ENCODE measurements at places on chromosomes 2 and 18.
A peak's percentile ranks its signal among the peaks of the same experiment; 100 is the strongest.

DNA sequence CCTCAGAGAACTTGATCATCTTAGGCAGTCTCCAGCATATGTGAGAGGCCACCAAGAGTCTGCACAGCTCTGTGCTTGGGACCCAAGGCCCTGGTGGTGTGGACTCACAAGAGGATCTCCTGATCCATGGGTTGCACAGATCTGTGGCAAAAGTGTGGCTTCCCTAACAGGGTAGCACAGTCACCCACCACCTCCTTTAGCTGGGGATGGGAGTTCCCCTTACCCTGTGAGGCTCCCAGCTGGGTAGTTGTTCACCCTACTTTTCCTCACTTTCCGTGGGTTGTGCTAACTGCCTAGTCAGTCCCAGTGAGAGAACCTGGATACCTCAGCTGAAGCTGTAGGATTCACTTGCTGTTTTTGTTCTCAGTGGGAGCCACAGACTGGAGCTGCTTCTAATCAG lies 123.7 kb downstream of the FTCDNL1 start:
- H3K4me3 ChIP-seq = no peak overlapping the region
- H3K4me1 ChIP-seq = no peaks in the 10 kb centered on the region
- H3K27me3 ChIP-seq = peaks cover 13% of the 10 kb centered on the region

DNA sequence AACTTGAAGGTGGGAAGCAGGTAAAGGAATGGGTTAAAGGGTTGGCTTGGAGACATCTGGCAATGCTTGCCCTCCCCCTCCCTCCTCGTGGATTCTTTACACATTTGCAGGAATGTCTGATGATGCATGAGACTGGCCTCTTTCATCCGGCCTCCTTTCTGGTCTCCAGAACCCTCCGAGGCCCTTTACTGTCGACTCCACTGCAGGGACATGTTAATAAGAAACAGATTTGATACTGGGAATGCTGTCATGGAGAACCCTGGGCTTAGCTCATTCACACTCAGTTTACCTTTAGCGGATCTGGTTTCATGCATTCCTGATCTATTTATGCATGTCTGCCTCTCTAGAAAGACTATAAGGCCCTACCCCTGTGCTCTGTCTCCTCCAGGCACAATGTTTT lies 238.7 kb downstream of the TGIF1 start:
- H3K27me3 ChIP-seq = peaks cover 2% of the 10 kb centered on the region
- no peak for DNase-seq
- no peak overlapping the region for H3K27ac ChIP-seq

DNA sequence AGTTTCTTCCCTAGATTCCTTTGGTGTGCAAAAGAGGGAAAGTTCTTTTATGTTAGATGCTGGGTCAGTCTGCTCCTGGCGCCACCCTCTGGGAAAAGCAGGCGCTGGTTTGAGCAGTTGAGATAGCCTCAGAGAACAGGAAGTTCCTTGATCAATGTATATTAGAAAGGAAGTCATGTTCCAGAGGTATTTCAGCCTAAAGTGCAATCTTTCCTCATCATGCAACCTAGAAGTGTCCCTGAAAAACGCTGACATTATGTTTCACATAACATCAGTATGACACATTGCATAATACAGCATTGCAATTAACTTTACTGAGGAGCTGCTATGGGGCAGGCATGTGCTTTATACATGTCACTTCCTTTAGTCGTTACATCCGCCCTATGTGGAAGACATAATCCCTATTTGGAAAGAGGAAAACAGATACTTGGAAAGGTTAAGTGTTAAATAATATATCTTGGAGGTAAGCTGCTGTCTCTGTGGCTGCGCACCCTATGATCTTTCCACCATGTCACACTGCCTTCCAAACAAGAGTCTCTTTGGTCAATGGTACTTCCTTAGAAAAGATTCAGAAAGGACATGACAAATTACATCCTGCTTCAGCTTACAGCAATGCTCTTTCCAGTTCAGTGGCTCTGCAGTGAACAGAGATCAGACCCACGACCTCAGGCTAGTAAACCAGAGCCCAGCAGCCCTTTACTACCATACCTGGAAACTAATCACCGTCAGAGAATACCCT lies 369.7 kb downstream of the RAD51AP2 start:
- no peaks in the 10 kb centered on the region for H3K27me3 ChIP-seq
- no peak overlapping the region for H3K4me3 ChIP-seq
- H3K4me1 ChIP-seq = no peaks in the 10 kb centered on the region
- H3K36me3 ChIP-seq = no peaks in the 10 kb centered on the region

DNA sequence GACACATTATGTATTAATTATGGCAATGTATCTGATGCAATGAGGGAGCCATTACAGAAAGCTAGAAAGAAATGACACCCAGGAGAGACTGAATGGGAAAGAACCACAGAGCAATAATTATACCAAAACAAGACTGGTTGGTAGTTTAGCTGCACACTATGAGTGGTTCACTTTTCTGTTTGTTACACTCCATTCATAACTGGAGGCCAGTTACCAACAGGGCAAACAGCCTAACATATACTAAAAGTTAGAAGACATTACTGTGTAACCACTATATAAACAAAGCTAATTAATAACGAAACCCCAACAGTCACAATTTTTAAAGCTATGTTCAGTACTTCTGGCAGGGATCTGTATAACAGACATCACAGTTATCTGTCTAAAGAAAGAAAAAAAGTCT lies 49.4 kb downstream of the NBAS start:
- H3K27ac ChIP-seq = no peak overlapping the region
- no peak overlapping the region for H3K4me3 ChIP-seq
- peaks cover 37% of the 10 kb centered on the region for H3K36me3 ChIP-seq
- no peaks in the 10 kb centered on the region for H3K27me3 ChIP-seq

DNA sequence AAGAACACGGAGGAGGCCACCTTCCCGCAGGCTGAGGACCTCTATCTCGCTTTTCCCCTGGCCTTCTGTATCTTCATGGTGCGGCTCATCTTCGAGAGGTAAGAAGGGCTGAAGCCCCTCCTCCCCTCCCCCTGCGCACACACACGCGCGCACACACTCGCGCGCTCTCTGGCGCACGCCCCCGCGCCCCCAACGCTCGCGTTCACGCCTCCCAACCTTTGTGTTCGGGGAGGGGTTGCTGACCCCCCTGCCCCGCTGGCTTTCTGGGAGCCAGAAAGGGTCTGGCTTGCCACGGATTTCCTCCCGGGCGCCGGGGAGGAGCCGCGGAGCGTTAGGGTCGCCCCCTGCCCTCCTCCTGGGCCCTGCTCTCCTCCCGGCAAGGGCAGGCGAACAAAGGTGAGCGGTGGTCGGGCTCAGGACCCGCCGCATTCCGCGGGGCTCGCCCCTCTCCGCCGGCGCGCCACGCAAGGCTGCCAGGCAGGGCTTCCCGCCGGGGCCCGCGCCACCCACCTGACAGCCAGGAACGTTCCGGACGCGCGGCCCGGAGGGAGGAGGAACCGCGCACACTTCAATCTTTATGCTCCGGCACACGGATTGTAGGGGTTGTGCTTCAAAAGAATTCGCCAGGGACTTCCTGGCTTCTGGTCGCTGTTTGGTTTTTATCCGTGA lies 583 bp downstream of the CERS6 start:
- H3K27me3 ChIP-seq = no peaks in the 10 kb centered on the region
- no peaks in the 10 kb centered on the region for H3K36me3 ChIP-seq
- peaks cover 13% of the 10 kb centered on the region for H3K4me1 ChIP-seq
- peak overlapping the region; percentile 83 for H3K4me3 ChIP-seq
- peak overlapping the region; percentile 18 for H3K27ac ChIP-seq

- H3K36me3 ChIP-seq = peaks cover 17% of the 10 kb centered on the region
- DNase-seq = no peak
- H3K4me3 ChIP-seq = no peak overlapping the region
- H3K27me3 ChIP-seq = peaks cover 24% of the 10 kb centered on the region
Observed at GRCh38 chr2:284896-285492, 2.9 kb downstream of the ALKAL2 start.

DNA sequence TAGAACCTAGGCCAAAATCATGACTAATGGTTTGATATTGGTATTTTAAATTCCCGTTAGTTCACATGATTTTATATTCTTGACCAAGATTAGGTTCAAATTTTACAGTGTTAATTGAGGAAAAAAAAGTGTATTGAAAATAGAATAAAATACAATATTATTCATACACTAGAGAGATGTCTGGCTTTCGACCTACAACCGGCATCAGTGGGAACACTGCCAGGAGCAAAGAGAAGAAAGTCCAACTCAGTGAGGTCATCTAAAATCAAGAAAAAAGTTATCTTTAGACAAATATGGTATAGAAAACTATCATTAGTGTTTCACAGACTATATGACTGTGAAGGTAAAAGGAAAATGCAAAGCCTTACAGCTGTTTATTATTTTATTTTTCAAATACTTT lies 81.5 kb downstream of the PIGN start:
- no peaks in the 10 kb centered on the region for H3K27me3 ChIP-seq
- H3K4me1 ChIP-seq = no peaks in the 10 kb centered on the region

GRCh38 chr2:45774688-45775244 lies 123.3 kb downstream of the PRKCE start:
- H3K27ac ChIP-seq = no peak overlapping the region
- H3K27me3 ChIP-seq = no peaks in the 10 kb centered on the region
- no peaks in the 10 kb centered on the region for H3K36me3 ChIP-seq
- DNase-seq = no peak

GRCh38 chr2:68318914-68319397 lies 793 bp downstream of the CNRIP1 start:
- H3K4me3 ChIP-seq = peak overlapping the region; percentile 43
- H3K27me3 ChIP-seq = peaks cover 76% of the 10 kb centered on the region
- no peak overlapping the region for H3K27ac ChIP-seq

DNA sequence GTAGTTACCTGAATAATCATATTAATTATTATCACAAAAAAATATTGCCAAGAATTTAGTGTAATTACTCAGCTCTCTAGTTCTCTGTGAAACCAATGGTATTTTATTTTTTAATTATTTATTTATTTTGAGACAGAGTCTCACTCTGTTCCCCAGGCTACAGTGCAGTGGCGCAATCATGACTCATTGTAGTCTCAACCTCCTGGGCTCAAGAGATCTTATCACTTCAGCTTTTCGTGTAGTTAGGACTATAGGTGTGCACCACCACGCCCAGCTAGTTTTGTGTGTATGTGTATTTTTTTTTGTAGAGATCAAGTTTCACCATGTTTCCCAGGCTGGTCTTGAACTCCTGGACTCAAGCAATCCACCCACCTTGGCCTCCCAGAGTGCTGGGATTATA lies 440.4 kb upstream of the CDH20 start:
- no peak overlapping the region for H3K4me3 ChIP-seq
- DNase-seq = no peak
- no peaks in the 10 kb centered on the region for H3K27me3 ChIP-seq
- no peak overlapping the region for H3K27ac ChIP-seq
- H3K4me1 ChIP-seq = no peaks in the 10 kb centered on the region
- H3K36me3 ChIP-seq = no peaks in the 10 kb centered on the region

- DNase-seq = no peak
- H3K4me3 ChIP-seq = no peak overlapping the region
- no peak overlapping the region for H3K27ac ChIP-seq
- no peaks in the 10 kb centered on the region for H3K36me3 ChIP-seq
Observed at GRCh38 chr2:124316881-124317605, 292.0 kb downstream of the CNTNAP5 start.

DNA sequence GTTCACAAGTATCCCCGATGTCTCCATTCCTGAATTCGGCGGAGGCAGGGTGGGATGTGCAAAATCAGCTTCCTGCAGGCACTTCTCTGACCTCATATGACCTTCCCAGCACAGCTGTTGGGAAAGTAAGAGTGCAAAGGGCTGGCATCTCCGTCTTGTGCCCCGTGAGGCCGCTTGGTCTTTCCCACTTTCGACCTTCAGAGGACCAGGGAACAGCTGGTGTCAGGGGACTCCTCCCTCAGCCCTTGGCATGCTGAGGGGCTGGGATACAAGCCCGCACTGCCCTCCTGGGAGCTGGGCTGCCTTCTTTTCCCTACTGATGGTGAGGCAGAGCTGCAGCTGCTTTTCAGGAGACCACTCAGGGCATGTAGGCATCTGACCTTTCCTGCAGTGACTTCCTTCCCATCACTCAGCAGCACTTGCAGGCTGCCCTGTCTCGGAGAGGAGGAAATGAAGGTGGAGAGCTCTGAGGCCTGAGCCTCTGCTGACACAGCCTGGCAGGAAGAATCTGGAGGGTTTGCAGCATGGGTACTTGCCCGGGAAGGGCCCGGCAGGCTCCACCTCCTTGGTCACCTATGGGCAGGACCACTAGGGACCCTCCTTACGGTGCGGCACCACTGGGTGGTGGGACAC lies 277.2 kb upstream of the HS6ST1 start:
- DNase-seq = no peak
- H3K4me3 ChIP-seq = no peak overlapping the region
- H3K27me3 ChIP-seq = no peaks in the 10 kb centered on the region
- no peak overlapping the region for H3K27ac ChIP-seq

DNA sequence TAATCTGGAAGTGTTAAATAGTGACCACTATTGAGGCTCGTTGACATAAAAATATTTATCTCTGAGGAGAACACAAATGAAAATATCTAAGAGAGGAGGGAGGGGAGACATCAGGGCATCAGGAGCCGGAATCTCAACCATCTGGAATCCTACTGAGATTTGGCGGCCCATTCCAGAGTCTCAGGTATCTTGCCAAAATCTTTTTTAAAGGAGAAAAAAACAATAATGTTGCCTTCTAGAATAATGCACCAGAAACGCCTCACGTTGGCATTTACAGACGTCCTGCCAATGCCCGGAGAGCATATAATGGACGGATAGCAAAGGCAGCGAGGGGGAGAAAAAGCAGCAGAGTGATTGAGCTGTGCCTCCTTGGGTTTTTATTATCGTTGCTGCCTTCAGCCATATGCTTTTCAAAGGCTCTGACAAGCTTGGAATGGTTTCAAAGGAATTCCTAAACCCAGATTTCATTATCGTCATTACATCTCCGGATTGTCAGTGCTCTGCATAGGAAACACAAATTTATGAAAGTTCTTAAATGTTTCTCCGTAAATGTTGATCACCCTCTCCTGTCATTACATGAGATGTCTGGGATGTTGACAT lies 30.9 kb upstream of the EGR4 start:
- peaks cover 16% of the 10 kb centered on the region for H3K27me3 ChIP-seq
- no peak overlapping the region for H3K27ac ChIP-seq
- no peak for DNase-seq
- no peaks in the 10 kb centered on the region for H3K4me1 ChIP-seq
- H3K36me3 ChIP-seq = no peaks in the 10 kb centered on the region
- H3K4me3 ChIP-seq = no peak overlapping the region

DNA sequence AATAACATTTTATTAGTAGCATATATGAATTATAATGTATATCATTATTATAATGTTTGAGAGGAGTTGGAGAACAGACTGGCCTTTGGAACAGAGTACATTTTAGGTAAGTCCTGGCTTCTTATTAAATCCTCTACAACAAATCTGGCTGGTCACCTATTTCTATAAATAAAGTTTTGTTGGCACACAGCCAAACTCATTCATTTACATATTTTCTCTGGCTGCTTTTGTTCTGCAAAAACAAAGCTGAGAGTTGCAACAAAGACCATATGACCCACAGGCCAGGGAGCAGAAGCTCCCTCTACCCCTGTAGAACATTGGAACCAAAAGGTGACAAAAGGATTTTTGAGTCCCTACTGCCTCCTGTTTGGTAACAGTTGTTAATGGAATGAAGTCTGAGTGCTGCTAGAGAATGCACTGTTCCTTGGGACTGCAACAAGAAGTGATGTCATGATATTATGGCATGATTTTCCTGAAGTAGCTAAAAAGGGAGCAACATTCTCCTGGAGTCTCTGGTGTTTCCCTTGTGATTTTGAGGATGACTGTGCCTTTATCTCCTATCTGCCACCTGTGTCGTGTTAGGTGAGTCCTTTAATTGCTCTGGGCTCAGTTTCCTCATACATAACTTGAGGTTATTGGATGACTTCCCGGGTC lies 22.0 kb upstream of the SP9 start:
- no peak overlapping the region for H3K27ac ChIP-seq
- H3K27me3 ChIP-seq = peaks cover 31% of the 10 kb centered on the region
- H3K36me3 ChIP-seq = no peaks in the 10 kb centered on the region
- DNase-seq = no peak

GRCh38 chr2:217118559-217119284 lies 258.9 kb upstream of the TNP1 start:
- no peaks in the 10 kb centered on the region for H3K4me1 ChIP-seq
- H3K4me3 ChIP-seq = no peak overlapping the region
- no peak for DNase-seq
- no peaks in the 10 kb centered on the region for H3K27me3 ChIP-seq
- no peak overlapping the region for H3K27ac ChIP-seq
